NCI-H1105 treated with DMSO at 0.1 percent for 48 hours (cell line): ENCODE measurements at places on chromosomes 12 and 14.

- DNase-seq: no peak
Measured at GRCh38 chr14:103856607-103857006, 9.2 kb upstream of the PPP1R13B start.

- DNase-seq: no peak
Measured at GRCh38 chr14:29043737-29044136, 277.1 kb downstream of the FOXG1 start.

DNA sequence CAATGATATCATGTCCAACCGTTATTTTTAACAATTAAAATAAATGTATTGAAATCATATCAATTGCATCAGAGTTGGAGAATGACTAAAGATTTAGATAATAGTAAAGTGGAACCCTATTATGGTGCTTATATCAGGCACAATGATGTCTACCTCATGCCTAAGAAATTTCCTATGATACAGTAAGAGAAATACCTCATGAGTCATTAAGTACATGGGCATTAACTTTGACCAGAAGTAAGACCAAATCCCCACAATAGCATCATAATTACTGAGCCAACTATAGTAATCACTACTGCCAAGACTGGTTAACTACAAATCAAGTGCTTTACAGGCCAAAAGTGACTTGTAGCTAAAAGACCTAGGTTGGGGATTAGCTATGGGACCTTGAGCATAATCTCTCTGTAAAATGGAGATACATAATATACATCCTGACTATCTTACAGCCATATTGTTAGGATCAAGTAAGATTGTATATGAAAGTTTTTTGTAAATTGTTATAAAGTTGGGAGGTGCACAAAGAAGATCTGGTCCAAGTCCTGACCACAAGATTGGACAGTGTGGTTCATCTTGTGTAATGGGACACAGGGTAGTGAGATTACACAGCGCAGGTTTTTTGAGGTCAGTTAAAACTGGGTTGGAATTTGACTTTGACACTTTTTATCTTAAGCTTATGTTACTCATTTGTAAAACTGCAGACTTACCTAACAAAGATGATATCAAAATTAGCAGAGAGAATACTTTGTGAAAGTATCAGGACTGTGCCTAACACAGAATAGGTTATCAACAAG, 60.5 kb downstream of the ERGIC2 start:
- no peak for DNase-seq

- no peak for DNase-seq
Measured at GRCh38 chr12:51323317-51323960, 535 bp downstream of the BIN2 start.

DNA sequence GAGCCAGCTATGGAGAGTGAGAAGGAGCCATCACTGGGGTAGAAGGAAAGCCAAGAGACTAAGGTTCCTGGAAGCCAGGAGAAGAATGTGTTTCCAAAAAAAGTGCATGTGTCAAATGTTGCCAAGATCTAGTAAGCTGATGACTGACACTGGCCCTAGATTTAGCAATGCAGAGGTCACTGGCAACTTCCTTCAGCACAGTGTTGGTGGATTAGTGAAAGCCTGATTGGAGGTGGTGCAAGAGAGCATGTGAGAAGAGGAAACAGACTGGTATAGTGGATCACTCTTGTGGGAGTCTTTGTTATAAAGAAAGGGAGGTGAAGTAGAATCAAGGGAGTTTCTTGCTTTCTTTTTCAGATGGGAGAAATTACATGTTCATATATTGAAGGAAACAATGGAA, 34.1 kb upstream of the CHGA start:
- DNase-seq: no peak

- DNase-seq: no peak
Measured at GRCh38 chr12:2680676-2681039, 114.1 kb upstream of the FKBP4 start.

DNA sequence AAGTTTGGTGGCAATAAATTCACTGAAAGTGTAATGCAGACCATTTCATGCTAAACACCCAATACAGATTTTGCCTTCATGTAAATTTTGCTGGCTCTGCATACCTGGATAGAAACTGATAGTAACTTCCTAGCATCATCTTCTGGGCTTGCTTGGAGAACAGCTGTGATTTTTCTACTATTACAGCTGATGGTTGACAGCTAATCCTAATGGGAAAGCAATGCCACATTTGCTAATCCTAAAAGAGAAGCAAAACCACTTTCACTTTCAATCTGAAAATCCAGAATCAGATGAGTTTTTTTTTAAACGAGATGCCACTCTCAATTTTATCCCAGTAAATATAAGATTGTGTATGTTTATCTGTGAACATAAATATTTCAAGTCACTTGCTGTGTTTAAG, 1035.9 kb downstream of the TRHDE start:
- no peak for DNase-seq

- no peak for DNase-seq
Measured at GRCh38 chr12:126428769-126429168, 1363.5 kb downstream of the AACS start.

DNA sequence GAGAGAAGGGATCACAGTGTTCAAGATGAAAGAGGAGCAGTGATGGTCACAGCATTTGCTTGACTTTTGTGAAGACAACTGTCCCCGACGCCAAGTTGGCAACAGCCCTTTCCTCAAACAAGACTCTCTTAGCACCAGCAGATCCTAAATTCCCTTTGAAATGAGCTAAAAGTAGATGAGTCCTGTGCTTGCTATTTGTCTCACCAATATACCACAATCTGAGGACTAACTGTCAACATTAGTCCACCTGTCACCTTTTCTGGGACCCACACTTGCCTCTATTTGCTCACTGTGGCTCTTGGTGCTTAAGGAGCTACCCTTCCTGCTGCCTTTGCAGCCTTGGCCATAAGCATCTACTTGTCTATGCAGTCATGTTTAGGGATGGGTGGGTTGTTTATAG, 47.4 kb upstream of the COL2A1 start:
- DNase-seq: no peak

GRCh38 chr12:22541496-22542155, 2.7 kb downstream of the C2CD5 start:
- no peak for DNase-seq

- DNase-seq: no peak
Measured at GRCh38 chr14:76346391-76347160, 29.4 kb upstream of the ESRRB start.
